ENCODE measurements at places on chromosomes 16 and 17.
A peak's percentile ranks its signal among the peaks of the same experiment; 100 is the strongest.

- no peak for DNase-seq
Observed at GRCh38 chr16:7083096-7083495, 249.5 kb upstream of the RBFOX1 start.

DNA sequence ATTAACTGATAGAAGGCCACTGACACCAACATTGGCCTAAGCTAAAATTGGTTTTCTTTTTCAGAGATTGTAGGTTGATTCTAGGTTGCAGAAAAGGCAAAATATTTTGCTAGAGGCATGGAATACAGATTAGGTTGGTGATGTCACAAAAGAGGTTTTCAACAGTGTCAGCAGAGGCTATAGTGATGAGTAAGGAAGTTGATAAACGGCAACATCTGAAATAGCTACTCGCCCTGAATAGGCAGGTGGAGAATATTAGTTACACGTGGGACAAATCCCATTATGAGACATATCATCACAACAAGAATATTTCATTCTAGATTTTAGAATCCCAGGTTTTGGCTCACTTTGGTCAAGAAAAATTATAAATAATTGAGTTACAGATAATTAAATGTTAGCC, 1.5 kb upstream of the TOM1L1 start:
- no peak for DNase-seq

DNA sequence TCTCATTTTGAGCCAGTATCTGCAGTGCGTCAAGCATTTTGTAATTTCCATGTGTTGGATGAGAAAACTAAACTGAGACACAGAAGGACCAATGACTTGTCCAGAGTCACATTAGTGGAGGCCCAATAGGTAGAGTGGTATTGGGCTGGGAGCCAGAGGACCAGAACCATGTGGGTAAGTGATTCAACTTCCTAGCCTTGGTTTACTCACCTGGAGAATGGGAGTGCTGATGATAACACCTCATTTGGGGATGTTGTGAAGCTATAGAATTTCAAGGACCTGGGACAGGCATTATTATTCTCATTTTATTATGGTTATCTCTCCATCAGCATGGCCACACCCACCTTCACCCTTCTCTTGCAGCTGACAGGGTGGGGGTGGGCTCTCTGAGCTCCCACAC, 8.1 kb downstream of the CPNE2 start:
- DNase-seq: no peak

GRCh38 chr16:84502581-84502980, 1.9 kb downstream of the MEAK7 start:
- DNase-seq: no peak

DNA sequence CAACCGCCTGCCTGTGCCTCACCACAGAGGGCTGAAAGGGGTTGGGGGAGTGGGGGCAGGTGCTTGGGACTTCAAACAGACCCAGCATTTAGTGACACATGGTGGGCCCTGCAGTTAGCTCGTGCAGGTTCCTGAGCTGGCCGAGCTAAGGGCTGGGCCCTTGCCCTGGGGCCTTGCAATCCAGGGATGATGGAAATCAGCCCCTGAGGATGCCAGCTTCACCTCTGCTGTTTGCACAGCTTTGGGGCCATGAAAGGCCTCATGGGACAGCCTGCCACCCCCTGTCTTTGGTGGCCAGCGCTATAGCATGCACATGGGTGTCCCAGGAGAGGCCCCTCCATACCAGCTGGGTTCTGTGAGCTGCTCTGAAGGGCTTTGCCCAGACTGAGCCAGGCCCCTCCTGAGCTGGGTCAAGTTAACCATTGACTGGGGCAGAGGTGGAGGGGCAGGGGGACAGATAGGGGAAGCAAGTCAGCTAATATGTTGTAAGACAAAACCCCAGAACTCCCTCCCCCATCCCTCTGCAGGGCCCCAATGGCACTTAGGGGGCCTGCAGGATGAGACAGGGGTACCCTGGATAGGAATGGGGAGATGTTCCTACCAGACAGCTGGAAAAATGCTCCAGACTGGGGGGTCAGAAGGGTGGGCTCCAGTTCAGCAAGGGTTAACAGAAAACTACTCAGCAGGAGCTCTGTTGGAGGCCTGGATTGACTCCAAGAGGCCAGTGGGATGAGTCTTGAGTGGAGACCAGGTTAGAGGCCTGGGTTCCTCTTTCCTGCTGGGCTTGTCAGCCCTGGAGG, 692 bp downstream of the PRR15L start:
- DNase-seq: no peak

- DNase-seq: no peak
Observed at GRCh38 chr17:76179496-76180467, 38.7 kb upstream of the FOXJ1 start.

DNA sequence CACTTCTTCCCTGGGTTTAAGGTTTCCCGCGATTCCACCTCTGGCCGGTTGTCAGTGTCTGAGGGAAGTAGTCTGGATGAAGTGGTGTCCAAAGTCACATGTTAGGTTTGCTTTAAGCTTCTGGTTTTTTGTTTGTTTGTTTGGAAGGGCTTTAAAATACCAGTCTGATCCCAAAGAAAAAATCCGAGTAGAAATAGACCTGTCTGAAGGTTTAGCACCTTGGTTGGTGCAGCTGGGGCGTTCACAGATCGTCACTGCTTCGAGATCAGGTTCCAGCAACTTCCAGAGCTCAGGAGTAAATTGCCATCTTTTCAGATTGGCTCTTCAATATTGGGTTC, 567 bp downstream of the TMEM97 start:
- DNase-seq: no peak

- DNase-seq: no peak
Observed at GRCh38 chr17:72351884-72352346, 231.1 kb downstream of the SOX9 start.

- DNase-seq: no peak
Observed at GRCh38 chr17:64282753-64283080, 19.7 kb upstream of the TEX2 start.

DNA sequence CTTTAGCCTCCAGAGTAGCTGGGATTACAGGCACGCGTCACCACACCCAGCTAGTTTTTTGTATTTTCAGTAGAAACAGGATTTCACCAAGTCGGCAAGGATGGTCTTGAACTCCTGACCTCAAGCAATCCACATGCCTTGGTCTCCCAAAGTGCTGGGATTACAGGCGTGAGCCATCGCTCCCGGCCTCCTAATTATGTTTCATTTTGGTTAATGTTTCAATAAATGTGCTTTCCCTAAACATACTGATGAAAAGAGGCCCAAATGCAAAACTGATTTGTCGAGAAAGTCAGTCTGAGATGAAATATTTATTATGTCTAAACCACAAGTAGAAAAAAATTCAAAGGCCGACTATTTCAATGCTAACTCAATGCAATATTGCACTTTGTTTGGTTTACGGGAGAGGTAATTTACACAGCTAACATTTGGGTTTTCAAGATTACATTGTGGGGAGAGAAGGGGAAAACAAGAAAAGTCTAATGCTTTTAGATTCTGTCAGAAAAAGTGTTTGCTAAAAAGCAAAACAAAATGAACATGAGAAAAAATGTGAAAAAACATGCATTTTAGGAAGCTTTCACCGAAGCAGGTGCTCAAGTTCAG, 9.8 kb downstream of the STAT3 start:
- DNase-seq: no peak

DNA sequence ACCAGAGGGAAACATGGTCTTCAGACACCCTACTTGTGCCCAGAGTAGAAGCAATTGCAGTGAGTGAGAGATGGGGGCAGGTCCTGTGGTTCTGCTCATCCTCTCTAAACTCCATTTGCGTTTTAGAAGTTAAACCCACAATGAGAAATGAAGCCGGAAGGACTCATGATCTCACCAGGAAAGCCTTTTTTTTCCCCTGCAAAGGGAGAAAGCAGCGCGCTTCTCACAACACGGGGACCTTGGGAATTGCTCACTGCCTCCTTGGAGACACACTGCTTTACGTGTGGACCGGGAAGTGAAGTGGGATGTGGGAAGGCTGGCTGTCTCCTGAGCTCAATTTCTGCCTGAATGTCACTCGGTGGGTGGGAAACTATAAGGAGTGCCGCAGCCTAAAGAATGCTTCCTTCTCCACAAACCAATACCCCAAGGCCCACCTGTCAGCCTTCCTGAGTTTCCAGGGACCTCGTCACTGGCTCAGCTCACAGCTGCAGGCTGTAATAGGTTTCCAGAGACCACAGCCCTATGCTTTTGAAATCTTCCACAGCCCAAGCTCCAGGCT, 365.4 kb downstream of the XYLT1 start:
- no peak for DNase-seq

- peak; percentile 41 for DNase-seq
Observed at GRCh38 chr17:65794572-65794971, 233.1 kb upstream of the AXIN2 start.

DNA sequence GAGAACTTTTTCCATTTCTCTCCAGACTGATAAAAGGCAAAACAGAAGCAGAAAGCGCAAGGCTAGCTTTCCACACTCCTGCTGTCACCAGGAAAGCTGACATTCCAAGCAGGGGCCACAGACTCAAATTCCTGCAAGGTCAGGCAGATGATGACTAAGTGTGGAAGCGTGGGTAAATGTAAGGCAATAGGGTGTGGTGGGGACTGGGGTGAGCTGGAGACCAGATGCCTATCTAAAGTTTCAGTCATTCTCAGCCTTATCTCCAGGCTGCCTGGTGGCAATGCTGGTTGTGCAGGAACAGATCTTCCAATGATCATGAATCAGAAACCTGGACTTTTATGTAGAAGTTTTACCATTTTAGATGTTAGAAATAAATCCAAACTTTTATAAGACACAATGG, 224.1 kb downstream of the GSG1L start:
- no peak for DNase-seq

GRCh38 chr16:85593494-85594221, 19.5 kb upstream of the GSE1 start:
- no peak for DNase-seq

- DNase-seq: peak; percentile 35
Observed at GRCh38 chr17:32350666-32351418, 885 bp downstream of the ZNF207 start.

DNA sequence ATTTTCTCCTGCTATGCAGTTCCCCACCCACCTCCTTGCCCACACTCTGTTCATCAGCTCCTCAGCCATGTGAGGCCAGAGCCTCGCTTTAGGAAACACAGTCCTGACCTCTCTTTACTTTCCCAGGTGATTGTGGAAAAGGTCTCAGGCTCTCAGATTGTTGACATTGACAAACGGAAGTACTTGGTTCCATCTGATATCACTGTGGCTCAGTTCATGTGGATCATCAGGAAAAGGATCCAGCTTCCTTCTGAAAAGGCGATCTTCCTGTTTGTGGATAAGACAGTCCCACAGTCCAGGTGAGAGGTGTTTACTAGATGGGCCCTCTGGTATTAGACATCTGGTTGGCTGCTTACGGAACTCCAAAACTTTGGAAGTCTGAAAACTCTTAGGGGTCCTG, 1.7 kb downstream of the GABARAPL2 start:
- DNase-seq: no peak

- no peak for DNase-seq
Observed at GRCh38 chr16:89584768-89585549, 9.4 kb downstream of the CPNE7 start.

- DNase-seq: peak; percentile 72
Observed at GRCh38 chr17:28726627-28727491, 826 bp upstream of the TLCD1 start.

DNA sequence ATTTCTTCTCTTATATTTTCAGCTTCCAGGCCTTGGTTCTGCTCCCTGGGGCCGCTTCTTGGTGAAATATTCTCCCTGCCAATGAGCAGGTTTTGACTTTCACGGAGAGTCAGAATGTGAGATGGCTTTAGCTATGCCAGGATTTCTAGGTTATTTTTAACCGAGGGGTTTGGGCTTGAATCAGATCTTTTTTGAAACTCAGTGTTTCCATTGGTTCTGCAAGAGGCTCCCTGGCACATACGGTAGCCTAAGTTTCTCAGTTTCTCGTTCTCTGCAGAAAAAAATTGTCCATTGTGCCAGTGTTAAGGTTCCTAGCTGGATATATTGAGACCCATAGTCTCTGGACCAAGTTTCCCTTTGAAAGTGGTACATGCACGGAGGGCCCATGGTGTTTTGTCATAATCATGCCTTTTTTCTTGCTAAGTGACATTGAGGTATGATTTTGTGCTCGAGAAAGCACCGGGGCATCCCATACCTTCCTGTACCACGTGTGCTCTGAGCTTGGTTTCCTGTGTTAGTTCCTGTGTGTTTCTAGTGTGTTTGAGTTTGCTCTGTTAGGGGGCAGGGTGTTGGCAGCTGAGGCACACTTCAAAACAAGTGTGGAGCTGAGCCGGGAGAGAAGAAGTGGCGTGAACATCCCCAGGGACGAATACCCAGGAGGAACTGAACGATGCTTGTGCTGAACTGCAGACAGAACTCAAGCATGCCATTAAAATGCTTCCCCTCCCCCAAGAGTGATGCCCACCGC, 127.2 kb downstream of the HS3ST3B1 start:
- no peak for DNase-seq

DNA sequence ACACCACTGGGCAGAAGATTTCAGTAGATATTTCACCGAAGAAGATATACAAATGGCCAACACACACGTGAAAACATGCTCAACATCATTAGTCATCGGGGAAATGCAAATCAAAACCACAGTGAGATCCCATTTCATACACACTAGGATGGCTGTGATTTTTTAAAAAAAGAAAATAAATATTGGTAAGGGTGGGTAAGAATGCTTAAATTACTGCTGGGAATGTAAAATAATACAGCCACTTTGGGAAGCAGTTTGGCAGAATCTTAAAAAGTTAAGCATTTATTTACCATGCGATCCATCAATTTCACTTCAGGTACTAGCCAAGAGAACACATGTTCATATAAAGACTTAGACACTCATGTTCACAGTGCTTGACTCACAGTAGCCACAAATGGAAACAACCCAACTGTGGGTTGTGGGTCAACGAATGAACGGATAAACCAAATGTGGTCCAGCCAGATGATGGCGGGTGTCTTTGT, 6.5 kb upstream of the C16orf74 start:
- no peak for DNase-seq

DNA sequence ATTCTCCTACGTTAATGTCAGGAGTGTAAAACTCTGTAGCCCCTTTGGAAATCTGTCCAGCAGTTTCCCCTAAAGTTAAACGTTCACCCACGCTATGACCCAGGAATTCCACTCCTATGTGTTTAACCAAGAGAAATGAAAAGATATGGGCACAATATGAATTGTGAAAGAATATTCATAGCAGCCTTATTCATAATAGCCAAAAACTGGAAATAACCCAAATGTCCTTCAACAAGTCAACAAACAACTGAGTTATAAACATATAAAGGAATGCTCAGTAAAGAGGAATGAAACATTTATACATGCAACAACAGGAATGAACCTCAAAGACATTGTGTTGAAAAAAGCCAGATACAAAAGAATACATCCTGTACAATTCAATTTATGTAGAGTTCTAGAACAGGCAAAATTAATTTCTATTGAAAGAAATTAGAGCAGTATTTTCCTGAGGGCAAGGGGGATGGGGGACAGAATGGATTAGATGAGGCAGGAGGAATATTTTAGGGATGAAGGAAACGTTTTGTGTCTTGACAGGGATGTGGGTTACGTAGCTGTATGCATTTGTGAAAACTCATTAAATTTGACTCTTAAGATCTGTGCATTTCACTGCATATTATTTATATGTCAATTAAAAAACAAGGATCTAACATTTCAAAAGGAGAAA, 286.7 kb upstream of the CDH5 start:
- DNase-seq: no peak

All from COLO829 (cell line).